ENCODE measurements at places on chromosomes 5 and 9. TPM values are rescaled to one million over a fixed set of nuclear protein-coding genes. Genes with fewer than 3 reads are reported as not detected.

DNA sequence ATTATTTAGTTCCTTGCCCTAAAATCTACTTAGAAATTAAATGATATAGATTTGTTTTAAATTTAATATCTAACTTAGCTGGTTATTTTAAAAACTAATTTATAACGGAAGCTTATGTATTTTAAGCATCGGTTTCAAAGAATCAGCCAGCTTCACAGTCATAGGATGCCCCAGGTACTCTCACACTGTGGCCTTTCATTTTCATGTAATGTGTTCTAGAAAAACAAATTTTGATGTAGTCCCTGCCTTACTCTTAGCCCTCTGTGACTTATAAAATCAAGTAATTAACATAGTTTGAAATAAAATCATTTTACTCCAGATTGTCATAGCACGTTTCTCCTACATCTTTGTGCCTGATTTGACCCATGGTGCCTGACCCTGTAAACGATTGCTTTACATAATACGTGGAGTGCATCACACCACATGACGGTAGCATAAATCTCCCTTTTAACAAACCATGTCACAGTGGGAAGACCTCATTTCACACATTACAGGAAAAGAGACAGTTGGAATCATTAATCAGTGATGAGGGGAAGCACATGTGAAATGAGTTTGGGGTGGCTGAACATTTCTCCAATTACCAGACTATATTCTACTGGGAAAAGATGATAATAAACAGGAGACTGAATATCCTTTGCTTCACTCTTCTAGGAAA lies 731.5 kb upstream of the CDH9 start:
- H3K27ac ChIP-seq, result no peak overlapping the region
- no peaks in the 10 kb centered on the region for H3K36me3 ChIP-seq
- H3K4me1 ChIP-seq, result no peaks in the 10 kb centered on the region
- no peaks in the 10 kb centered on the region for H3K27me3 ChIP-seq

DNA sequence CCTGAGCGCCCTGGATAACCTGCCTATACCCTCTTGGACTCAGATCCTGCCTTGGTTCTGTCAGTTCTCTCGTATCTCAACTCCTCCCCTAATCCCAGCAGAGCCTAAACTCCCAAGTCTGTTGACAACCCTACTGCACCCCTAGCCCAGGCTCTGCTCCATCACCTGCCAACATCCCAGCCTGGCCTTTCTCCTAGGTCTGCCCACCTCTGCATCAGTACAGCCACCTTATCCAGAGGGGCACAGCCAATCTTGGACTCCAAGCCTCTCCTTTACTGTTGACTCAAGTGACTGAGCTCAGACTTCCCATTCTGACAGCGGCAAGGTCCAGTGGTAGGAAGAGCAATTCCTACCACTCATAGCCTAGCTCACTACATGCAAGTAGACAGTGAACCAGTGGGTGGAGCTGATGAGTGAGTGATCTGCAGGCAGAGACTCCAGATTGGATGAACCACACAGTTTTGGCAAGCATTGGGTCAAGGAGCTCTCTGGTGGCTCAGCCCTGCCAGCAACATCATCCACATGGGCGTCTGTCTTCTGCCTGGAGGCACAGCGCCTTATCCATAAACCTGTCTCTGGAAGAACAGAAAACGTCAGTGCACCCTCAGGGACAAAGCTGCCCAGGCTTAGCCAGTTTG lies 26.5 kb downstream of the TRMO start:
- DNase-seq, result no peak
- H3K4me3 ChIP-seq, result no peak overlapping the region
- H3K27me3 ChIP-seq, result no peaks in the 10 kb centered on the region

Gene OR4F3
- total RNA-seq, result not detected

Gene SH3GL2
- total RNA-seq, result not detected

GRCh38 chr5:91495699-91496098 lies 112.6 kb upstream of the ARRDC3 start:
- H3K27ac ChIP-seq, result no peak overlapping the region
- DNase-seq, result no peak
- H3K4me3 ChIP-seq, result no peak overlapping the region
- H3K27me3 ChIP-seq, result no peaks in the 10 kb centered on the region
- no peaks in the 10 kb centered on the region for H3K36me3 ChIP-seq

Gene TTC16
- not detected for total RNA-seq

Gene SHISAL2B
- total RNA-seq, result not detected

GRCh38 chr9:98019098-98019497 lies 36.0 kb downstream of the ANP32B start:
- H3K27ac ChIP-seq, result no peak overlapping the region
- no peaks in the 10 kb centered on the region for H3K4me1 ChIP-seq
- no peaks in the 10 kb centered on the region for H3K27me3 ChIP-seq
- H3K4me3 ChIP-seq, result no peak overlapping the region
- peaks cover 33% of the 10 kb centered on the region for H3K36me3 ChIP-seq

DNA sequence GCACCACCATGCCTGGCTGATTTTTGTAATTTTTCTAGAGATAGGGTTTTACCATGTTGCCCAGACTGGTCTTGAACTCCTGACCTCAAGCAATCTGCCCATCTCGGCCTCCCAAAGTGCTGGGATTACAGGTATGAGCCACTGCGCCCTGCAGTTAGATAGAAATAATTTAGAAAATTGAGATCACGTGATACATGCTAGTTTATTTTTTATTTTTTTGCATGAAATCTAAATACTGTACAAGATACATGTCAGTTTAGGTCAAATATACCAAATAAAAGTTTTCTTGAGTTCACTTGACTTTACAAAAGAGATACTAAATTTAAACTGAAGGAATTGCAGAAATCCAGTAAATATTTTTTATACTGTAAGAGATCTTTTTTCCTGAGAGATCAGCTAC lies 304.2 kb downstream of the YTHDC2 start:
- DNase-seq, result no peak
- no peak overlapping the region for H3K4me3 ChIP-seq
- H3K4me1 ChIP-seq, result no peaks in the 10 kb centered on the region
- H3K27me3 ChIP-seq, result no peaks in the 10 kb centered on the region

DNA sequence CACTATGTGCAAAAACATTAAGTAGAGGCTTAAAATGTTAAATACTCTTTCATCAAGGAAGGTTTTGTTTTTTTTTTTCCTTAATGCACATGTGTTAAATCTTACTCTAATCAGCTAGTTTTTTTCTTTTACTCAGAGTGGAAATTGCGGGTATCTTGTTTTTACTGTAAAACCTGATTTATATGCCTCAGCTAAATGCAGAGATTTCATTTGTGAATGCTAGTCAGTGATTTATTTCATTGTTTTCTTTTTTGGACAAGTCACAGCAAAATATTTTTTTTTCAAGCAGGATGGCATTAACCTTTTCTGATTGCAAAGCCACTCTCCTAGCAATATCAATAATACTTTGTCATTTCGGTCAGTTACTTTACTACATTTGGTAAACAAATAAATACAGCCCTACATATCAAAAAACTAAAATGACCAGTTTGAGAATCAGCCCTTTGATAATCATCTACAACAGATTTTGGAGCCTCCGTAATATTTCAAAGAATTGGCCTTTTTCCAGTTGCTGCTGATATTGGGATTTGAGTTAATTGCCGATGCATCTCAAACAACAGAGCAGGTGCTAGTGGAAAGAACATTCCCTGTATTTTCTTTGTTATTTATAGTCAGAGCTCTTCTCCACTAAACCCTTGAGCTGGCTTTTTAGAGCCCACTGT lies 579.2 kb upstream of the ZNF608 start:
- no peaks in the 10 kb centered on the region for H3K36me3 ChIP-seq
- H3K4me3 ChIP-seq, result no peak overlapping the region
- no peaks in the 10 kb centered on the region for H3K27me3 ChIP-seq
- DNase-seq, result no peak
- H3K4me1 ChIP-seq, result no peaks in the 10 kb centered on the region
- H3K27ac ChIP-seq, result no peak overlapping the region

Gene OR13C4
- not detected for total RNA-seq

Gene IFNK
- total RNA-seq, result not detected

Gene PTPRD
- not detected for total RNA-seq

Gene HABP4
- 15.0 TPM for total RNA-seq

- H3K4me3 ChIP-seq, result no peak overlapping the region
- no peak overlapping the region for H3K27ac ChIP-seq
- no peak for DNase-seq
- no peaks in the 10 kb centered on the region for H3K36me3 ChIP-seq
- no peaks in the 10 kb centered on the region for H3K4me1 ChIP-seq
Measured at GRCh38 chr9:72257814-72258213, 107.2 kb downstream of the ZFAND5 start.

DNA sequence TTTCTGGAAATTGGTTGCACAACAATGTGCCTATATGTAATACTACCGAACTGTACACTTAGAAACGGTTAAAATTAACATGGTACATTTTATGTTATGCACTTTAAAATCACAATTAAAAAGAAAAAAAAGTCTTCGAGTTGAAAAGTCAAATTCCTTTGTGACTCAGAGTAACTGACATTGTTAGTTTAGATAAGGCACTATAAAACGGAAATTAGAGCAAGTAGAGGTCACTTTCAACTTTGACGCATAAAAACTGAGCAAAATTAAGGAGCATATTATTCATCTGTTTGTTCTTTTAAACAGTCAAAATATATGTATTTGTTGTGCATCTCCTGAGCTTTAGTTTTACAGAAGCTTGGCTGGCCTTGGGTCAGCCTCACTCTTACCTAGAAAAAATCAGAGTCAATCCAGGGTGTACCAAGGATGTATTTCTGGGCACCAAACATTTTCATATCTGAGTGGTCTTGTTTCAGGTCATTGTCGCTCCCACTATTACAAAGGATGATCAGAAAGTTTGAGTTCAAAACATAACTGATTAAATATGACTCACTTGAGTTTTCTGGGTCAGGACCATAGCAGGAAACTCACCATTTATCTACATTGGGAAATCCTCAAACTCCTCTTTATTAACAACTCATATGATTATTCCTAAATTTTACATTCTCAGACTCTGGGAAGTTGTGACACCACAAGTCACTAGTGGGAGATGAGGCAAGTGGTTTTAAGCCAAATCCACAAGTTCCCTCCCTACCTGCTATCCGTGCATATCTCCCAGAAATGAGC lies 160.6 kb downstream of the CCDC192 start:
- H3K27ac ChIP-seq, result no peak overlapping the region
- H3K27me3 ChIP-seq, result no peaks in the 10 kb centered on the region
- no peaks in the 10 kb centered on the region for H3K36me3 ChIP-seq
- H3K4me1 ChIP-seq, result no peaks in the 10 kb centered on the region

GRCh38 chr5:80860924-80861613 lies 99.1 kb upstream of the RASGRF2 start:
- H3K36me3 ChIP-seq, result no peaks in the 10 kb centered on the region
- no peaks in the 10 kb centered on the region for H3K4me1 ChIP-seq
- H3K4me3 ChIP-seq, result no peak overlapping the region
- H3K27me3 ChIP-seq, result no peaks in the 10 kb centered on the region

DNA sequence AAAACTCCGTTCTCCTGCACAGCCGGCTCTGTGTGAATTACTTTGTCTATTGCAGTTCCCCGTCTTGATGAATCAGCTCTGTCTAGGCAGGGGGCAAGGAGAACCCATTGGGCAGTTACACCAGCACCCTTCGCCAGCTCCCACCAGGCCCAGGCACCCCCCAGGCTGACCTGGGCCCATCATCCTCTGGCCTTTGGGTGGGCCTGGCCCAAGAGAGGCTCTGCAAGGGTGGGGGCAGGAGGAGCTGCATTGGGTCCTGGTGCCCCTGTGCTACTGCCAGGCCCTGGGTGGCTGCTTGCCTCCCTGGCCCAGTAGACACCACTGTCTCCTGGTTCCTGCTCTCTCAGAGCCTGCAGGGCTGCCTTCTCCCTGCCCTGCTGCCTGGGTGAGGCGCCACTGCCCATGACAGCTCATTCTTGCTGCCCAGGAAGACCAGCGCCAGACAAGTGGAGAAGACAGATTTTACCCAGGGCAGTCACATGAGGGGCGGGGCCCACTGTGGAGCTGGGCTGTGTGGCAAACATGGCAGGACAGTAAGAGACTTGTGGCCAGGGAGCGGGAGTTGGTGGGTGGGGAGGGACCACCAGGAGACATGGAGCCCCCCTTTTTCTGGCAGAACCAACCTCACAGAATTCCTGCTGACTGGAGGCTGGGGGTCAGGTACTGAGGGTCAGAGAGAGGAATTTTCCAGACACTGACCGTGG lies 67.2 kb downstream of the MRPL36 start:
- peaks cover 2% of the 10 kb centered on the region for H3K27me3 ChIP-seq
- H3K36me3 ChIP-seq, result no peaks in the 10 kb centered on the region
- no peak overlapping the region for H3K27ac ChIP-seq

- H3K27ac ChIP-seq, result no peak overlapping the region
- no peaks in the 10 kb centered on the region for H3K36me3 ChIP-seq
- H3K4me3 ChIP-seq, result peak overlapping the region; percentile 26
- H3K4me1 ChIP-seq, result peaks cover 11% of the 10 kb centered on the region
- no peak for DNase-seq
Measured at GRCh38 chr5:149580808-149581191, 498 bp upstream of the ARHGEF37 start.

Gene DRD1
- not detected for total RNA-seq

Gene FOXI1
- total RNA-seq, result not detected

GRCh38 chr9:75185585-75186170 lies 97.4 kb downstream of the OSTF1 start:
- H3K27ac ChIP-seq, result no peak overlapping the region

Gene ZNF366
- not detected for total RNA-seq

DNA sequence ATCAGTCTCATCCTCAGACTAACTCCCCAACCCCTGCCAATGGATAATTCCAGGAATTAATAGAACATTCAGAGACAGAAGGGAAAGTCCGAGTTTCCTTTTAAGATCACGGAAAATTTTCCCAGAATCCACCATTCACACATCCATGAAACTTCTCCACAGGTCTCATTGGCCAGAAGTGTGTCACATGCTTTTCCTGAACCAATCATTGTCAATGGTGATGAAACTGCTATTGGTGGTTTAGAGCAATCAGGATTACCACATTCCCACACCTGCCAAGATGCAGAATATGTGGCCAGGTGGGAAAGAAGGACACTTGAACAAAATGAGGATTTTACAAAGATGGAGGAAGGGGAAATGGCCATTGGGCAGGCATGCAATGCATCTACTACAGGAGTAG lies 29.3 kb upstream of the SNX2 start:
- no peaks in the 10 kb centered on the region for H3K36me3 ChIP-seq
- DNase-seq, result no peak
- no peaks in the 10 kb centered on the region for H3K27me3 ChIP-seq
- H3K4me1 ChIP-seq, result no peaks in the 10 kb centered on the region
- no peak overlapping the region for H3K4me3 ChIP-seq
- no peak overlapping the region for H3K27ac ChIP-seq

All from B cell (primary cell).